Fibroblast of the conjunctiva (primary cell): ENCODE measurements at places on chromosomes 11 and 22.

DNA sequence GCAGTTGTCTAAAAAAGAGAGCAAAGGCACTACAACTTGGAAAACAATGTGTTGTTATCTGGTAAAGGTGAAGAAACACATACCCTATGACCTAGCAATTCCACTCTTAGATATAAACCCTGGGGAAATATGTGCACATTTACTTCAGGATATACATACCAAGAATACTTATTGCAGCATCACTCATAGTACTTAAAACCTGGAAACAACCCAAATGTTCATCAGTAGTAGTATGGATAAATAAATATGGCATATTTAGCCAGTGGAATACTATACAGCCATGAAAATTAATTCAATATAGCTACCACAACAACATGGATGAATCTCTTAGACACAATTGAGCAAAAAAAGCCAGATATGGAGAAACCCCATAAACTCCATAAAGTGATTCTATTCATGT lies 26.1 kb upstream of the MICAL2 start:
- DNase-seq = no peak

GRCh38 chr22:44278243-44279068 lies 34.3 kb downstream of the SHISAL1 start:
- no peak for DNase-seq

GRCh38 chr11:22343371-22344032 lies 5.3 kb downstream of the SLC17A6 start:
- DNase-seq = no peak

- no peak for DNase-seq
Measured at GRCh38 chr11:34656062-34656720, 35.3 kb downstream of the EHF start.
